Pulmonary artery endothelial cell (primary cell): ENCODE measurements at places on chromosomes 7 and 10. TPM values are rescaled to one million over a fixed set of nuclear protein-coding genes. Genes with fewer than 3 reads are reported as not detected.

SLC13A4 gene
- total RNA-seq = not detected in 2 replicates

HECW1 gene
- total RNA-seq = not detected in 2 replicates

GPRIN2 gene
- not detected in 2 replicates for total RNA-seq

GHRHR gene
- not detected in 2 replicates for total RNA-seq

PDZD7 gene
- total RNA-seq = 0.46 and 0.63 TPM in 2 replicates

PAX4 gene
- not detected in 2 replicates for total RNA-seq

SYCE1 gene
- 0.21 TPM in 1 of 2 replicates, not detected in the other for total RNA-seq
